ENCODE measurements at places on chromosomes 2 and 18.

GRCh38 chr2:55051026-55051866, 995 bp upstream of the RTN4 start:
- peak; percentile 20 for DNase-seq

DNA sequence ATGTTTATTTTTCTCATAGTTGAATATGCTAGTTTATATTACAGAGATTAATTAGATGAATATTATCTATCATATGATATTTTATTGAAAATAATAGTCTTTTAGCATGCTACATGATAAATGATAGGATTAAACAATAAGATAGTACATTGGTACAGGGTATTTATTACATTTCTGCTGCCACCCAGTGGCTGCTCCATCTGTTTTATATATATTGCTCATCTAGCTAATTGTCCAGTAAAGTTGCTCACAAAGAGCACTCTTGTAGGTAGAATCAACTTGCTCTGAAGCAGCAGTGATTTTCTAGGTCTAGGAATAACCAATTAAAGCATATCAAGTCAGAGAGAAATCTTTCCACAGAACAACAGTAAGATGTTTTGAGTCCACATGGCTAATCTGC, 183.3 kb downstream of the ASXL3 start:
- DNase-seq, result no peak

GRCh38 chr2:56337342-56337741, 153.6 kb downstream of the CCDC85A start:
- DNase-seq, result no peak

DNA sequence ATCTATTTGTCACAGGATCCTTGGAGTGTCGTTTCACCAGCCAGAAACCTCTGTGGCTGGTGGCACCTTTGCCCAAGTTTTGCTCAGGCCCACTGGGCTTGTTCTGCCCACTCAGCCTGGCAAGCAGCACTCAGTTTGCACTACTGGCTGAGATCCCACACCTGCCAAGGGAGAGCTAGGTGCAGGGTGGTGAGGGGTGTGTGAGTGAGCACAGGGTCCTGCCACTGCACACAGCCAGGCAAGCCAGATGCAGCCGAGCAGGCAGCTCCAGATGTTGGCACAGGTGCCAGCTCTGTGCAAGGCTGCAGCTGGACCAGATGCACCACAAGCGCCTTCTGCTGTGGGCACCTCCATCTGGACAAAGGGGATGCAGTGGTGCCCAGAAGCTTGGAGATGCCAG, 281.7 kb upstream of the UBE2E3 start:
- no peak for DNase-seq

DNA sequence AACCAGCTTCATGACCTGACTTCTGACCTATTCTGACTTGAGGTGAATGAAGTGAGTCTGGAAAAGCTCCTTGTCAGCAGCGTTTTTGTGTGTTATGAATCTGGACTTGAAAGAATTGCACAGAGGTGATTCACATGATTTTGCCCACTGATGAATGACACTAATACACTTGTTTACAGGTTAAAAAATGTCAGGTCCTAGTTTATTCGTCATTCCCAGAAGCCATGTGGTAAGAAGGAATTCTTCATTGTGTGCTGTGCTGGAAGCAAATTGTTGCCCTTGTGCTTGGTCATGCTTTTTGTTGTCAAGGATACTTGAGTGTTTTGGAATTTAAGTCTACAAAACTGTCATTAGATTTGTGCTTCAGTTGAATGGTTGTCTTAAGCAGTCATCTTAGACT, 15.5 kb downstream of the SEC11C start:
- no peak for DNase-seq

DNA sequence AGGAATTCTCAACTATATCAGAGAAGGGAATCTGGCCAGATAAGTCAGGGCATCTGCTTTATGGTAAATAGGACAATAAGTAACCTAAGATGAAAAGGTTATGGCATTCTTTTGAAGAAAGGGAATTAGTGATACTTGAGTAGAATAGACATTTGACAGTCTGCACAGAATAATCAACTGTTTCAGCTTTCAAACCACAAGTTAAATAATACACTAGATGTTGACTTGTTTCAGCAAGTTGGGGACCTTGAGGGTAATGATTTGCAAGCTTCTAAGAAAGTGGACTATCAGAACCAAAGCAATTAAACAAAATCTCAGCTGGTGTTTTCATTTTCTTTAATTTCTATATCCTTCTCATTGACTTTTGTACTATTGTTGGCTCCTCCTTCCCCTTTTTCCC, 54.5 kb downstream of the SLC39A10 start:
- no peak for DNase-seq

GRCh38 chr18:6106091-6106685, 210.9 kb upstream of the TMEM200C start:
- DNase-seq, result no peak

- no peak for DNase-seq
These were observed 19.6 kb upstream of the KIF3C start for GRCh38 chr2:26001743-26002351.

All from activated T-cell treated with anti-CD3 and anti-CD28 coated beads for 24 hours (primary cell).